Activated CD8-positive, alpha-beta T cell treated with anti-CD3 and anti-CD28 coated beads for 36 hours (primary cell): ENCODE measurements at places on chromosomes 1 and 21. TPM values are rescaled to one million over a fixed set of nuclear protein-coding genes. Genes with fewer than 3 reads are reported as not detected.
A peak's percentile ranks its signal among the peaks of the same experiment; 100 is the strongest.

GRCh38 chr1:76782809-76783208 is 84.5 kb upstream of the ST6GALNAC5 start:
- no peak for DNase-seq

DNA sequence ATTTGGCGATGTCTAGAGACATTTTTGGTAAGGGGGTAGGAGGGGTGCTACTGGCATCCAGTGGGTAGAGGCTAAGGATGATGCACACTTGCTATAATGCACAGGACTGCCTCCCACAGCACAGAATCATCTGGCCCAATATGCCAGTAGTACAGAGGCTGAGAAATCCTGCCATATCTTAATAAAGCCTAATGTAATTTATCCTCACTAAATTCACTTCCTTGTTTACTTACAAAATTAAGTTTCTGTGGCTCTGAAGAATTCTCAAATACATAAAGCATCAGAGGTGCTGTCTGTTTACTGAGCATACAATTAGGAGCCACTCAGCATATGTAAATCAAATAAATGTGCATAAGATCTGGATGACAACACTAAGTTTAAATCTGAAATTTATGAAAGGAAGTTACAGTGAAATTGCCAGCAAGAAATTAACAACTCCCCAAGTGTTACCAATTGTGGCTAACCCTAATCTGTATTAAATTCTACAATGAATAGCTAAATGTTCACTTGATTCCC is 26.5 kb downstream of the NGF start:
- DNase-seq, result no peak

DNA sequence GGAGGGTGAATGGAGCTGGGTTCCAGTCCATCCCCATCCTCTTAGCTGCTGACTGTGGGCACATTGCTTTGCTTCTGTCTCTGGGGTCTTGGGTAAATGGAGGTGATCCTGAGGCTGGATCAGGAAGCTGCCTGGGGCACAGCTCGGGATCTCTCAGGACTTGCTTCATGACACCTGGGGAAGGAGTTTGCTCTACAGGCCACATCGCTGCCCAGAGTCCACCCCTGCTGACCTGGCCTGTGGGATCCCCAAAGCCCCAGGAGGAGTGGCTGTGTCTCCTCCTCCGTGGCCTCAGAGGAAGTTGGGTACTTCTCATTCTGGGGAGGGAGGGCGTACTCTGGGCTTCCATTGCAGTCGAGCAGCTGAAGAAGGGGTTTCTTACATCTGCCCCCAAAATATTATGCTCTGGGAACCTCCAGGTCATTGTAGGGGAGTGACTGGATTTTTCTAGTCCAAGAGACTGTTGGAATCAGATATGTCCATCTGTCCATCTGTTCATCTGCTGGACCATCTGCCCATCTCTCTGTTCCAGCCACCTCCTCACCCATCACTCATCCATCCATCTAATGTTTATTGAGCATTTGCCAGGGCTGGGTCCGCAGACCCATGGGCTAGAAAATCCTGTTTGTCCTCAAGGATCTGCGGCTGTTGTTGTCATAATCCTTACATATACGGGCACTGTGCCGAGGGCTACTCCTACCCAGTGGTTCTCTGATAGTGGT is 45.9 kb downstream of the ARHGEF10L start:
- no peak for DNase-seq

DNA sequence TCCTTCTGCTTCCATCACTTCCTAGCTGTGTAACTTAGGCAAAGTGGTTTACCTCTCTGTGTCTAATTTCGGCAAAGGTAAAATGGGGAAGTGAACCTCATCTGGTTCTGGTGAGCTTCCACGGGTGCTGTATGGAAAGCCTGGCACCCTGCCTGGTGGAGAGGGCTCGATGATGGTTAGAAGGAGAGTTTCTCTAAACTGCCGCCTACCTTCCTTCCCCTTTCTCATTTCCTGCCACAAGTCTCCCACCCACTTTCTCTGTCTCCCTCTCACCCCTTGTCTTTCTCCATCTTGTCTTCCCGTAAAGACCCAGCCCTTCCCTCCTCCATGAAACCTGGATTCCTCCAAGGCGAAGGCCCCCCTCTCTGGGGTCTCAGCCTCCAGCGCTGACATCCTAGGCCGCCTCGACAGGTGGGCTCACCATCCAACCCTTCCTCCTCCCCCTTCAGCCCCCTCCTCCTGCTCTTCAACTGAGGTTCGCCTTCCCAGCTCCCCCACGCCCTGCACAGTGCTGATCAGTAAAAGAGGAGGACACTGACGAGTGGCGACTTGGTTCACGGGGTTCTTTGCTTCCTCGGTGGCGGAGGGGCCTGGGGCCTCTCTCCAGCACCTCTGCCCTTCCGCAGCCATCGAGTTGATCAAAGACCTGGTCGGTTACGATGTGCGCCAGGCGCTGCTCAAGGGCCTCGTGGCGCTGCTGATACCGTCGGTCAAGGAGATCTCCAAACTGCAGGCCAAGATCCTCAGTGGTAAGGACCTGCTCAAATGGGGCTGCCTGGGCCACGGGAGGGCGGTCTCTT is 7.3 kb downstream of the RNU5D-1 start:
- DNase-seq, result peak; percentile 80

DNA sequence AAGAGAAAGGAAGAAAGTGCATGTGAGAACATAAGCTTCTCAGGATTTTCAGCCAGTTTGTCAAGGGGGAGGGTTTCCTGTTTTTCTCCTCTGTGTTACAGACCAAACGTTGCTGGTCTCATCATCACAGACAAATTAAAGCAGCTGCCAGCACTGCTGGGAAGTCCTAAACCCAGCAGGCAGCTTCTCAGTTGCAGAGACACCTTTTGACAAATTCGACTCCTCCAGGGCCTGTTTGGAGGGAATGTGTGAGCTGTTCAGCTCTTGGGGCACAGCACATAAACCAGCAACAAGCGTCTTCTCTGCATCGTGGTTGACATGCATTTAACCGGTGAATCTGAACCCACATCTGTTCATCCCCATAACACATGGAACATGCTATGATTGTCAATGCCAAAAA is 454.6 kb upstream of the RUNX1 start:
- DNase-seq, result no peak

DNA sequence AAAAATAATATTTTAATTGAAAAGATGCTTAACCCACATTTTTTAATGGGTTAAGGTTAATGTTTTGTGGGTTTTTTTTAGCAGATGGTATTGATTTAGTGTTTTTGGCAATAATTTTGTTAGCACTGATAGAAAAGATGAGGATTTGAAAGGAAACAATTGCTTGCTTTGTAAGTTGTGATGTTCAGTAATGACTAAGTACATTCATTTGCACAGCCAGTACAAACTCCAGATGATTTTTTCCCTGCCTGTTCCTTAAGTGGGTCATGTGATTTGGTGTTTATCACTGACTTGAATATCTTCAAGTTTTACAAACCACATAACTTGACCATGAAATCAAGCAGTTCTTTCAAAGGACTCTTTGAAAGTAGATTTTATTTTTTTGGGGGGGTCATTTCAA is 15.0 kb downstream of the DISP1 start:
- no peak for DNase-seq

DNA sequence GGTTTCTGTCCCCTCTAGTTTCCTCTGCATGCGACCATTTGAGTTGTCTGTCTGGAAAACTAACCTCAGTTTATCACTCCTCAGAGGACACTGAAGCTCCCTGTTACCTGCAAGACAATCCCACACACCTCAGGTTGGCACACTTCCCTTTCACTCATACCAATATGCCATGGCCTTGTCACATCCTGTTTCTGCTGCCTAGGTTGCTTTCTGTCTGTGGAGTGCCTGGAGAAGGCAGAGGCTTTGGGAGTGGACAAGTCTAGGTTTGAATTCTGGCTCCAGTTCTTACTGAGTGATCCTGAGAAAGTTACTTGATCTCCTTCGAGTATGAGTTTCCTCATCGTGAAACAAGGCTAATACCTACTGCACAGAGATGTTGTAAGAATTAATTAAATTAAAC is 171.5 kb upstream of the CACYBP start:
- no peak for DNase-seq

DNA sequence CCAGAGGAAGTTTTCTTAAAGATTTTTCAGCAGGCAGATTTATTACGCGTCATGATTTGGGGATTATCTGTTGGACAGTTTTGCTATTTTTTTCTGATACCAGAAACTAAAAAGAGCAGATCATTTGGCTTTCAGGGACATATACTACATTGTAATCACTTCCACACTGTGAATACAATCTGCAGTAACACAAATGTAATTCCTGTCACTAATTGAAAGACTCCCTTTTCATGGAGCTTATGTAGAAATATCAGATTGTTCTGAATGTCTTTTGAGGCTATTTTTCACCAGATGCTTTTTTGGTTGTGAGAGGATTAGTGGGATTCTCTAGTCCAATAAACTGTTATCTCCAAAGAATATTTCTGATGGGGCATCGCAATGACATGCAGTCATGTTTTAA is 464.2 kb downstream of the DISC1 start:
- DNase-seq, result no peak

DNA sequence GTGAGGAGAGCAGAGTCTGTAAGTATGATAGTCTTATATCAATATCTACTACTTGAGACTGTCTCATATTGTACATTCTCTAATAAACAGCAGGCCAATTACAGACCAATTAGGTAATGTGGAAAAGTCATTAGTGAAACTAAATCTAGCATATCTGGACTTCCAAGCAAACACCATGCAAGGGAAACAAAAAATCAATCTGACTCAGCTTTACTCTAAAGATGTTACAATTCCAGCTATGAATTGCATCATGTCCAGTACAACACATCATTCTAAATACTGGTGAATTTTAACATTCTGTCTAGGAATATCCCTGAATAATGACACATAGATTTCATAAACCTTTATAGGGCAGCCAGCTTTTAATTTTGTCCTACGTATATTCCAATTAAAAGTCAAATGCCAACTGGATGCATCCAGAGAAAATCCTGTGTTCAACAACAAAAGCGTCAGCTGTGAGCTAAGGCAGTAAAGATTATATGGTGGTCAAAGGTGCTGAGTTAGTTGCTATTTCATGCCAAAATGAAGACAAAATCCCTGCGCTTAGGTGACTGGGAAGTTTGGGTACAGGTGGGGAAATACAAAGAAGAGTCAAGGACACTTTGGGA is 159.3 kb downstream of the TTLL7 start:
- no peak for DNase-seq

- DNase-seq, result no peak
Observed at GRCh38 chr1:187513190-187513589, 684.4 kb downstream of the PLA2G4A start.

- DNase-seq, result no peak
Observed at GRCh38 chr1:45573231-45573804, 10.5 kb upstream of the NASP start.

DNA sequence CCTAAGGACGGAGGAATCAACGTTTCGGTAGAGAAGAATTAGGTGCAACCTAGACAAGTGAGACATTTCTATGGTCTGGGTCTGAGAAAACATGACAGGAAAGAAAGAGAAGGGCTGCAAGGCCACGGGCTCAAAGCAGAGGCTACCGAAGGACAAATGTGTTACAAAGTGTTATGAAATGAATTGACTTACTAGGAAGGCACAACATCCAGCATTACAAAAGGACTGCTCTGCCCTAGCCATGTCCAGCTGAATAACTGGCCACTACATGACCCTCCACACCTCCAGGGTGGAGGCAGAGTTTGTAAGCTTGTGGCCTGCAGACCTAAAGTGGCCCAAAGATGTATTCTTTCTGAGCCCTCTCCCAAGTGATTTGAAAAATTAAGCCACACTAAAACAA is 133.6 kb downstream of the GDAP2 start:
- DNase-seq, result no peak

DNA sequence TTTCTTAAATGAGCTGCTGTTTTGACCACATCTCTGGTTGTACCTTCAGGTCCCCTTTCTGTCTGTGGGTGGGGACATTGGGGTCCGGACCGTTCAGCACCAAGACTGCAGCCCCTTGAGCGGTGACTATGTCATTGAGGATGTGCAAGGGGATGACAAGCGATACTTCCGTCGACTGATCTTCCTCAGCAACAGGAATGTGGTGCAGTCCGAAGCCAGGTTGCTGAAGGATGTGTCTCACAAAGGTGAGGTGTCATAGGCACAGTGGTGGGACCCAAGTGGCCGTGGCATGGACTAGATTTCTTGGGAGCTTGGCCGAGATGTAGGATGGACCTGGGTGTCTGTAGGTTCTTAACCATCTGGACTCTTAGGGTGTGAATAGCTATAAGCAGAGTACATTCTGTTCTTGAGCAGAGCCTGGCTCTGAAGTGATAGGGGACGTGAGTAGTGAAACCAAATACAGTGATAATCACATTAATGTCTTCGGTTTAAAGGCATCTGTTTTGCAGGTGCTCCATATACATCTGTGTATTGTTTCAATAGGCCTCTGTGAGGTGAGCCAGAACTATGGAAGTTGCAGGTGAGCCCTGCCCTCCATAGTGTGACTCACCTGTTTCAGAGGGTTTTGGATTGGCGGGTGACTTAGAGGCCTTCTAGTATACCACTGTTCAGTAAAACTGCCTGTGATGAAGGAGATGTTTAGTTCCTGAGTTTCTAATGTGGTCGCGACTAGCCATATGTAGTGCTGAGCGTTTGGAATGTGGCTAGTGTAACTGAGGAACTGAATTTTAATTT is 6.4 kb downstream of the METTL13 start:
- no peak for DNase-seq

- no peak for DNase-seq
Observed at GRCh38 chr1:153698923-153699714, 20.6 kb downstream of the NPR1 start.

DNA sequence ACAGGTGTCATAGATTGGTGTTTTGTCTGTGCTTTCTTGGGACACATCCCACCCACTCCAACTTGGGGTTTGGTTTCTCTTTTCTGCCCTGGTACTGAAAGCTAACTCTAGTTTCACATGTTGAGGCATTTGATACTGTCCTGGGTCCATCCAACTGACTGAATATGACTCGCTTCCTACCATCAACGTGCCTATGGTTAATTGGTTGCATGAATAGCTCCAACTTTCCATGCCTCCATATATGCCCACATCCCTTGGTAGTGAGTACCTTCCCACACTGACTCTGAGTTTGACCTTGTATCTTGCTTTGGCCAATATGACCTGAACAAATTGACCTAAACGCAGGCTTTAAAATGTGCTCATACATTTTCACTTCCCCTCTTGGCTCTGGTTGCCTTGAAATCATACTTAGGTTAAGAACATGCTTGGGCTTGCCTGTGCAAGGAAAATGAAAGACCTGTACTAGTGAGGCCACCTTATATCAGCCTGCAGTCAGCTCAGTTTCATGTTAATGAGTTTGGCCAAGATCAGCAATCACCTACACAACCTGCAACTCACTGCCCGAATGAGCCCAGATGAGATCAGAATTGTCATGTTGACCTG is 81.0 kb upstream of the KCNK2 start:
- no peak for DNase-seq

DNA sequence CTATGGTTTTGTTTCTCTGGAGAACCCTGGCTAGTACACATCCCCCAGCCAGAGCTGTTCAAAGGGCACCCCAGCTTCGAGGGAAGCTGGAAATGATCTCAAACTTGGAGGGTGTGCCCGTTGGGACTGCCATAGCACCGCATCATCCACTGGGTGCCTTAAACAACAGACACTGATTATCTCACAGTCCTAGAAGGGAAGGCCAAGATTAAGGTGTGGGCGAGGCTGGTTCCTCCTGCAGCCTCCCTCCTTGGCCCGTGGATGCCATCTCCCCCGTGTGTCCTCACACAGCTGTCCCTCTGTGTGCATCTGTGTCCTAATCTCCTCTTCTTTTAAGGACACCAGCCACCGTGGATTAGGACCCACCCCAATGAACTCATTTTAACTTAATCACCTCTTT is 4.2 kb upstream of the IBA57 start:
- no peak for DNase-seq

The NKAIN1 gene
- not detected for total RNA-seq

The SNX7 gene
- not detected for total RNA-seq

The PTGS2 gene
- not detected for total RNA-seq

The ESRRG gene
- not detected for total RNA-seq

The ACTA1 gene
- total RNA-seq, result not detected

The IFI44L gene
- 22.5 TPM for total RNA-seq

The LYPD8 gene
- not detected for total RNA-seq

The DNM3 gene
- total RNA-seq, result 1.1 TPM

The SV2A gene
- total RNA-seq, result 9.1 TPM
